ENCODE measurements at places on chromosomes 7 and 10. TPM values are rescaled to one million over a fixed set of nuclear protein-coding genes. Genes with fewer than 3 reads are reported as not detected.

GRCh38 chr10:104028146-104028545 is 57.5 kb downstream of the COL17A1 start:
- H3K36me3 ChIP-seq: peaks cover 16% of the 10 kb centered on the region
- no peaks in the 10 kb centered on the region for H3K4me1 ChIP-seq
- no peak overlapping the region for H3K4me3 ChIP-seq
- no peak overlapping the region for H3K27ac ChIP-seq
- H3K27me3 ChIP-seq: no peaks in the 10 kb centered on the region

GRCh38 chr7:17917842-17918241 is 22.5 kb downstream of the SNX13 start:
- no peaks in the 10 kb centered on the region for H3K36me3 ChIP-seq
- no peaks in the 10 kb centered on the region for H3K27me3 ChIP-seq
- H3K27ac ChIP-seq: no peak overlapping the region
- peaks cover 3% of the 10 kb centered on the region for H3K4me1 ChIP-seq
- no peak for DNase-seq

CSGALNACT2 gene
- total RNA-seq: 37.7 TPM

NSMCE4A gene
- total RNA-seq: 25.7 TPM
